ENCODE measurements at places on chromosomes 2 and 18. TPM values are rescaled to one million over a fixed set of nuclear protein-coding genes. Genes with fewer than 3 reads are reported as not detected.

Gene LYPD6
- 1.1 TPM for total RNA-seq

Gene IL1R1
- total RNA-seq, result 95.9 TPM

Gene GEN1
- 6.2 TPM for total RNA-seq

Gene SLC11A1
- total RNA-seq, result 37.6 TPM

Gene PRSS56
- not detected for total RNA-seq

Gene TBC1D8
- total RNA-seq, result 47.9 TPM

Gene APCDD1
- total RNA-seq, result 22.9 TPM

Gene ACADL
- 21.1 TPM for total RNA-seq

Gene MC4R
- total RNA-seq, result 0.19 TPM

Gene WDR35
- 21.2 TPM for total RNA-seq

Gene PDE1A
- 70.5 TPM for total RNA-seq
